ENCODE measurements at places on chromosomes 3 and 15. TPM values are rescaled to one million over a fixed set of nuclear protein-coding genes. Genes with fewer than 3 reads are reported as not detected.

Gene IL20RB
- total RNA-seq: 86.8 TPM

Gene NRROS
- total RNA-seq: not detected

Gene PPARG
- 17.7 TPM for total RNA-seq

Gene SEMA5B
- 3.4 TPM for total RNA-seq

Gene PLCH1
- total RNA-seq: under 0.01 TPM

Gene PLCD1
- total RNA-seq: 52.3 TPM

Gene TERC
- 1,776 TPM for total RNA-seq

Gene SLC51B
- total RNA-seq: not detected

Gene DNAJB11
- total RNA-seq: 51.6 TPM

Gene RAB6B
- total RNA-seq: under 0.01 TPM

Gene MCF2L2
- total RNA-seq: not detected
